Stimulated activated CD8-positive, alpha-beta memory T cell treated with anti-CD3 and anti-CD28 coated beads, Interleukin-4, amount 100 ng/mL, for 1 hour (primary cell): ENCODE measurements at places on chromosomes 3 and 15.

- no peak for DNase-seq
Observed at GRCh38 chr15:68874788-68875187, 54.1 kb upstream of the ANP32A start.

DNA sequence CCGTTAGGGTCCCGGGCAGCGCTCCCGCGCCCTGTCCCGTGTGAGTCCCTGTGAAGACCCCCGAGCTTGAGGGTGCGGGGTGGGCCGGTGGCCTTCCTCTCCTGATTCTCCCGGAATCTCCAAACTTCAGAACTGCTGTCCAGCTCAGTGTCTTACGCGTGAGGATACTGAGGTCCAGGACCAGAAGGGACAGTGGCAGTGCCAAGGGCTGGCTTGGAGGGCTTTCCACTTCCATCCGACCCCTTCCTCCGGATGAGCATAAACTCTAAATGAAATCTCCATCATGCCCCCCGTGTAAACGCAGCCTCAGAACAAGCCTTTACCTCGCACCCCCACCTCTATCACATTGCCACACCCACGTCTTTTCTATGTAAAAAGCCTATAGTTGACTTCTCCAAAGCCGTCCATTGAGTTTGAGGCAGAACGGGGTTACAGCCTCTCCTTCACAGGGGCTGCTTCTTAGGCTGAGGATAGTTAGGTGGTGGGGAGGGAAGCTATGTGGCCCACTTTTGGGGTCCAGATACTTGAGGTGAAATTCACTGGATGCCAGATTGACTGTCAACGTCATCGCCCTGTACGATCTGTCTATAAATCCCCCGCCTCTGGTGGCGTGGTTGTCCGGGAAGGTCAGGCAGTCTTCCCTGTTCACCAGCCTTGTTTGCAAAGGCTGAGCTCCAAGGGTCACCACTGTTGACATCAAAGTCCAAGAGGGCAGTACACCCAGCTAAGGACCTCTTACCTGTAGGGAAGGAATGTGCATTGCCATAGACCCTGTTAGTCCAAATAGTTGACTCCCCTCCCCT is 1.1 kb downstream of the EDEM1 start:
- no peak for DNase-seq

GRCh38 chr3:30688776-30689641 is 82.6 kb downstream of the TGFBR2 start:
- DNase-seq = no peak

DNA sequence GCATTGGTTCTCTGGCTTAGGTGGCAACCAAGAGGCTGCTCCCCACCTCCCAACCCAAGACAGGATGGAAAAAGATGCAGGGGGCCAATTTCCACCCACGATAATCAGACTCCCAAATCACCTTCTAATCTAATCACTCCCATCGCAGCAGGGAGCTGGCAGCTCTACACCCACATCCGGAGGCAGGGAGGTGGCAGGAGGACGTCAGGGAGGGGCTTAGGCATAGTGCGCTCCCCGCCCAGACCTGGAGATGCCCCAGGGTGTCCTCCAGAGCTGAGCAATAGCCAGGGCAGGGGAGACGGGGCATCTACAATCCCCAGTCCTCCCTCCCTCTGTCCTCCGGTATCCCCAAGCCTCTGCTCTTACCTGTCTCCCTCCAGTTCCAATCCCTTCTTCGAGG is 70.5 kb upstream of the SEC13 start:
- no peak for DNase-seq

DNA sequence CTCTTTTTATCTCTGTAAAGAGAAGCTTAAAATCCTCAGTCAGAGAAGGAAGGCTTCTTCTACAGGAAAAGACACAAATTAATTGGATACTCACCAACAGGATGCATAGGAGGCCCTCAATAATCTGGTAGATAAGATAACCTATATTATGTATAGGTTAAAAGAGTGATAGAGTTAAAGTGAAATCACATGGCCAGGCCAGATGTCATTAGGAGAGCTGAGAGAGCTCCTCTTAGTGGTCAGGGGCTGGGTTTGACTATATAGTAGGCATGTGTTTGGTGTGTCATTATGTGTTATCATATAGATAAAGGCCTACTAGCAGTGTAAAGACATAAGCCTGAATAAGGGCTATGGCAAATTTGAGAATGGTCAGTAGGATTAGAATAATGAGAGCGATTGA is 479.3 kb downstream of the EPHA3 start:
- DNase-seq = no peak

- DNase-seq = no peak
Observed at GRCh38 chr3:119343719-119344118, 49.5 kb downstream of the ARHGAP31 start.

DNA sequence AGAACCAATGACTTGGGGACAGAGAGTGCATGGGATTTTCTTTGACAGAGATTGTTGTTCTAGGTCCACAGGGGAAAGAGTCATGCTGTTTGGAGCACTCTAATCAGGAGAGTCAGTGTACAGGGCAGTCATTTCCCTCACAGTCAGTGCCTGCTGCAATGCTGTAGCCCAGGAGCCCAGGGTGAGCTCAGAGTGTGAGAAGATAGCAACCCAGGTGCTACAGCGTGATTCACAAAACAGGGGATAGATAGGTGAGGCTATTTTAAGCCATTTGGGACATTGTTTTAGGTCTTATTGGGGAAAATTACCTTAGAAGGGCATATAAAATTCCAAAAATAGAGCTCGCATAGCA is 37.3 kb downstream of the LNP1 start:
- no peak for DNase-seq

- no peak for DNase-seq
Observed at GRCh38 chr15:44231842-44232241, 36.8 kb upstream of the FRMD5 start.

DNA sequence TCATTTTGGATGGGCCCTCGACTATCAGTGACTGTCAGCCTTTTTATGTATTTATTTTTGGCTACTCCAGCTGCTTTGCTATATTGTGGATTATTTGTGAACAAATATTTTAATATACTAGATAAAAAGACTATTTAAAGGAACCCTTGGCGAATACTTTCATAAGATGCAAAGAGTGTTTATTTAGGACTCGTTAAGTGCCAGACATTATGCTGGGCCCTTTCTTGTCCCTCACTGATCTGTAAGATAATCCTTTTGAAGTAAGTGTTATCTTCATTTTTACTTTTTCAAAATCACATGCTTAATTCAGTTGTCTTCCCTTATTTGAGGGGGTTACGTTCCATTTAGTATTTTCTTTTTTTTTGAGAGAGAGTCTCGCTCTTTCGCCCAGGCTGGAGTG is 376.8 kb upstream of the C2CD4B start:
- no peak for DNase-seq

GRCh38 chr15:40388941-40389823 is 6.7 kb downstream of the KNSTRN start:
- DNase-seq = no peak

GRCh38 chr3:118912188-118912587 is 122.5 kb downstream of the IGSF11 start:
- DNase-seq = no peak

- DNase-seq = no peak
Observed at GRCh38 chr3:51382076-51382745, 2.9 kb upstream of the MANF start.

- DNase-seq = no peak
Observed at GRCh38 chr15:71346464-71346863, 231.2 kb downstream of the THSD4 start.
